ENCODE measurements at places on chromosomes 5 and 9.

GRCh38 chr5:159098603-159099436 is 896 bp downstream of the EBF1 start:
- peak; percentile 30 for DNase-seq

DNA sequence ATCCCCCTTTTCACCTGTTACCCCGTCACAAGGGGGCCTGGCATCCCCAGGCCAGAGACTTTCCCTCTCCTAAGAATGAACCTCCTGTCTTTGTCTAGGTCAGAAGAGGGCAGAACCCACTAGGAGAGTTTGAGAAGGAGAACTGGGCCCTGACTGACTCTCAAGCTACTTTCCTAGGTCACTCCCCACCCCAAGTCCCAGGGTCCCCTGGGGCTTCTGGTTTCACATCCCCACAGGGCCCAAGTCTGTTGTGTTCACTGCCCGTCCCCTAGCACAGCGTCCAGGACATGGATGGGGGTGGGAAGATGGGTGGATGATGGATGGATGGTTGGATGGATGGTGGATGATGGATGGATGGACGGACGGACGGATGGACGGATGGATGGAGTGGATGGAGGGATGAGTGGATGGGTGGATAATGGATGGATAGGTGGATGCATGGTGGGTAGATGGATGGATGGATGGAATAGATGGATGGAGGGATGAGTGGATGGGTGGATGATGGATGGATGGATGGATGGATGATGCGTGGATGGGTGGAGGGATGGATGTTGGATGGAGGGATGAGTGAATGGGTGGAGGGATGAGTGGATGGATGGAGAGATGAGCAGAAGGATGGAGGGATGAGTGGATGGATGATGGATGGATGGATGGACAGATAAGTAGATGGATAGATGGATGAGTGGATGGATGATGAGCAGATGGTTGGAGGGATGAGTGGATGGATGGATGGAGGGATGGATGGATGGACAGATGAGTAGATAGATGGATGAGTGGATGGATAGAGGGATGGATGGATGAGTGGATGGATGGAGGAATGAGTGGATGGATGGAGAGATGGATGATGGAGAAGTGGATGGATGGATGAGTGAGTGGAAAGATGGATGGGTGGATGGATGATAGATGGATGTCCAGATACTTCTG is 50.6 kb downstream of the KCNT1 start:
- no peak for DNase-seq

DNA sequence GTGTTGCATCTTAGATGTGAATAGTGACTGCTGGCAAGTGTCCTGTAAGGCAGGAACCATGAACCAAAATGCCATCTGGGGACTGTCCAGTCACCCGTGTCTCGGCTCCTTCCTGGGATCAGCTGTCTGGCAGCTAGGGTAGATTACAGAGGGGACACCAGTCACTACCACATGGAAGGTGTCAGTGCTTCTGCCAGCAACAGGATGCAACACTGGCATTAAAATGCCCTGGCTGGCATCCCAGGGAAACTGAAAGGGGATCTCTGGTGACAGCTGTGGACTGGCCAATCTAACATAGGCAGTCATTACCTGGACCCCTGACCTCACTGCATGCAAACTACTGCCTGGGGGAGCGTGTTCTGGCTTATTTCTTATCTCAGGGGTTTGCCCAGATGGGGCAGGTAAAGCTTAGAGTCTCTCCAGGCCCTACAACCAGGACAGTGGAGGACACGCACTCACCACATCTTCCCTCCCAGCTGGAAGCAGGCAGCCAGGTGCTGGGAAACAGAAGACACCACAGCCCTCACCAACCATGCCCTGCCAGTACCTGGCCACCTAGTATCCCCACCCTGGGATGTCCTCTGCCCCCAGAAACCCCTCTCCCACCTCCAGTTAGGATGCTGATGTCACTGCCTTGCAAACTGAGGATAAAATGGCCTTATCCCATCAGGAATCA is 83.8 kb downstream of the SEMA4D start:
- DNase-seq = no peak

- no peak for DNase-seq
These were observed 36.7 kb downstream of the GEMIN5 start for GRCh38 chr5:154901276-154901675.

- no peak for DNase-seq
These were observed at the start of gene PTPRD for GRCh38 chr9:10612641-10613398. PTPRD (minus strand) TSS chr9:10613002.

GRCh38 chr5:156522651-156523529 is 195.9 kb downstream of the SGCD start:
- DNase-seq = no peak

DNA sequence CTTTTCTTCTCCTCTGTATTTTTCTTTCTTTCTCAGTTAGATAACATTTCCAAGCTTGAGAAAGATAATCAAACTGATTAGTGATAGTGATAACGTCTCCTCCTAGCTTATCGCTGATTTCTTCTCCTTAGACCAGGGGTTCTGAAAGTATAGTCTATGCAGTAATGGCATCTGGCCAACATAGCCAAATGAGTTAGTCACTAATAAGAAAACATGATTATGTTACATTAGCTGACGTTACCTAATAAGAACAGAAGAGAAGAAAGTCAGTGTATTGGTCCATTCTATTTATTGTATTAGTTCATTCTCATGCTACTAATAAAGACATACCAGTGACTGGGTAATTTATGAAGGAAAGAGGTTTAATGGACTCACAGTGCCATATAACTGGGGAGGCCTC is 111.2 kb downstream of the STRBP start:
- DNase-seq = no peak

DNA sequence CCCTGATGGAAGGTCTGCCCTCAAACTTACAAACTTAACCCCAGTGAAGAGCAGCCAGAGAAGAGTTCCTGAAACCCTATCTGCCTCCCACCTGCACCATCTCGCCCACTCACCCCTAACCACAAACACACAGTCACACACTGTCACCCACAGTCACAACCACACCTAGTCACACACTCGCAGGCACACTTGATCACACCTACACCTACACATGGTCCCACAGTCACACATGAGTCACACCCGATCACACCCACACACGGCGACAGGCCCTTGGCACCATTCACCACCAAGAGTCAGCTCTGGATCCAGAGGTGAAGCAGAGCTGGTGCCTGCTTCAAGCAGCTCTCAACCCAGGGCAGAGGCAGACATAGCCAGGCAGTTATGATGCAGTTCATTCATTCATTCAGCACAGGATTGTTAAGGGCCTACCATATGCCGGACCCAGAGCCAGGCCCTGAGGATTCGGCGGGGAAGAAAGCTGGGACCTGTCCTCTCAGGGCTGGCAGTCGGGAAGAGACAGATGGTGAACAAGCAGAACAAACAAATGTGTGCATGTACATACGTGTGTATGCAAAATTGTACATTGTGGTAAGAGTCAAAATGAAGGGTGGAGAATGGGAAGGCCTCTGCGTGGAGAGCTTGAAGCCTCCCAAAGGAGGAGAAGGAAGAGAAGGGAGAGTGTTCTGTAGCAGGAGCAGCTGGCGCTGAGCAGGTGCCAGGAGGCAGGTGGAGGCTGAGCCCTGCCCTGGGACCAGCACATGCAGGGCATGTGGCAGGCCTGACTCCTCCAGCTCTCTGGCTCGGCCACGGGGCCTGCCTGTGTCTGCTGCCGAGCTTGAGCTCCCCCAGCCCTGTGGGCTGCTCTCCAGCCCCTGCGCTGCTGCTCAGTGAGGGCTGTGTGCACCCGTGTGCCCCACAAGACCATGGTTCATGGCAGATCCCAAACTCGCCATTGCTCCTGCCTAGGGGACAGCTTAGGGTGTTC is 6.4 kb downstream of the TSPAN17 start:
- DNase-seq = peak; percentile 47

- no peak for DNase-seq
These were observed 49.8 kb downstream of the PRKACG start for GRCh38 chr9:68964102-68964541.

- DNase-seq = no peak
These were observed 48.5 kb downstream of the OLFM1 start for GRCh38 chr9:135135929-135136315.

DNA sequence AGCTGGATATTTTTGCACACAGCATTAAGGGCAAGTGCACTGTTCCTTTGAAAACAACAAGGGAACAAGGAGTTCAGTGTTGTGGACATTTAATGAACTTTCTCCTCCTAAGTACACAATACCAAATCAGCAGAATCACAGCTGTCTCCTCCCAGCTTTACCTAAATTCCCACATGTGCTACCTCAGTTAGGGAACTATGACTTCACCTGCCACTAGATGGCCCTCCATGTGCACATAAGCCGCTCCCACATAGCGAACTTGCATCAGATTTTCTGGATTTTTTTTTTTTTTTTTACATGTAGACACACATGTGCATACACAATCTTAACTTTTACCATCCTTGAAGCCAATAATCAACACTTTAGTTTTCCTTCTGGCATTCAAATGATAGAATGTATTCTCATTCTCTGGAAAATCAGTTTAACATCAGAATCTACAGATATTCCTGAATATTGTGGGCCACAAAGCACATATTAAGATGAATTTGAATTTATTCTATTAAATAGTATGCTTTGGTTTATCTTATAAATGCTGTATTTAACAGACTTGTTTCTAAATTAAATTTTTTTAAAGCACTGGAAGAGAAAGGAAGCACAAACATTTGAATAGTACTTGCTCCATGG is 123.6 kb downstream of the PALM2AKAP2 start:
- DNase-seq = peak; percentile 69

GRCh38 chr9:89764217-89764616 is 159.4 kb downstream of the GADD45G start:
- DNase-seq = no peak

DNA sequence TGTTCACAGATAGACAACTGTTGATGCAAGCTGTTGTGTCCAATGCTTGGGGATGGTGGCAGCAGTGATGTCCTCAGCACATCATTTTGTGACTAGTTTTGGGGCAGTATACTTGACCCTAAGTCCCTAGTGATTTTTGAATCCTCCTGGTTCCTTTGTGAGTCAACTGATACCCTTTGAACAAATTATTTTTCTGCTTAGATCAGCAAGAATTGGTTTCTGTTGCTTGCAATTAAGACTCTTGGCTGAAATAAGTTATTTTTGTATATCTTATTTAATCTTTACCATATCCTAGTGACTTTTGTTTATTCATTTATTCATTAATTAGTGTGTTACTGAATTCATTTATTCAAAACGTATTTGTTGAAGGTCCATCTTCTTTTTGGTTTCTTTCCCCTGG is 392.0 kb upstream of the SGCD start:
- DNase-seq = no peak

DNA sequence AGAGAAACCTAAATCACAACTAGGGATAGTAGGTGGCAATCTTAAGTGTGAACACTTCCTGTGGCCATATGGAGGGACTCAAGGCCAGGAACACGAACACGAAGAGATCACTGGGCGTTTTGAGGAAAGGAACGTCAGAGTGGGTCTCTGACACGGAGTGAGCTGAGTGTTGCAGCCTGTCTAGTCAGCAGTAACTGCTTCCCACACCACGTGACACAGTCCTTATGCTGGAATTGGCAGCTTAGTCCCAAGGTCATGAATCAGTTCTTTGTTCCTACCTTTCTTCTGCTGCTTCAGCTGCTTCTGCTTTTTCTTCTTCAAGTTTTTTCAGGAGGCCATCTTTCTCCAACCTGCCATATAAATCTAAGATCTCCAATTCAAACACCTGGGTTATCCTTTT is 18.2 kb downstream of the SPACA9 start:
- no peak for DNase-seq

- no peak for DNase-seq
These were observed 86.0 kb downstream of the ZNF608 start for GRCh38 chr5:124660229-124661093.

GRCh38 chr5:78699552-78700153 is 51.1 kb upstream of the LHFPL2 start:
- no peak for DNase-seq

DNA sequence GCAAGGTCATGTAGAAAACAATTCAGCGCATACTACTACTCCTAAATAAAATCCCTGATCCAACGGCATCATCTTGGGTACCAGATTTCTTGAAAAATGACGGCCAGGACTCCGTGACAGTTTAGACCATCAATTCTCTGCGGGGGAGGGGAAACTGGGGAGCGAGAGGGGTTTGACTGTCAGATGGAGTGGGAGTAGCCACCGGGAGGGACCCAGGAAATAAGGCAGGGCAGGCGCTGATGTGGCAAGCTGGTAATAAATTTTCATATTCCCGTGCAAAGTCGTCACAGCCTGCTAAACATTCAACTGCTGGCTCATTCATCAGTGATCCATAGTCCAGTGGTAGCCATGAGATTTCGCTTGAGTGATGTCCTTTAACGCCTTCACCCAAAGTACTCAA is 457 bp upstream of the CDH18 start:
- DNase-seq = no peak

DNA sequence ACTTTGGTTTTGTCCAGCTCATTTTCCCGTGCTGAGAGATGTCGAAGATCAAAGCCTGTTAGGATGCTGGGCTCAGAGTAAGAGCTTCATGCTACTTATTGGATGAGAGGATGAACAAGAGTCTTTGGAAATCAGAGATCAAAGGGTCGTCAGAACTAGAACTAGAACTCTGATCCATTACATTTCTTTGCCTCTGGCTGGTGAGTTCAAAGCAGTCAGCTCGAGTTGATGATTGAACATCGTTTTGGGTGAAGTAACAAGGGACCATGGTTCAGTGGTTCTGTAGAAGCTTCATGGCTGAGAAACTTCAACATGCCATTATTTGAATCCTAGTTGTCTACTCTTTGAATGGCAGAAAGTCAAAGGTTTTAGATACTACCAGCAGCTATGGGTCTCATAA is 320.3 kb downstream of the ARHGEF28 start:
- DNase-seq = no peak

- no peak for DNase-seq
These were observed 497.1 kb downstream of the NFIB start for GRCh38 chr9:13816837-13817236.

- no peak for DNase-seq
These were observed 769 bp upstream of the LYRM7 start for GRCh38 chr5:131169810-131170539.

DNA sequence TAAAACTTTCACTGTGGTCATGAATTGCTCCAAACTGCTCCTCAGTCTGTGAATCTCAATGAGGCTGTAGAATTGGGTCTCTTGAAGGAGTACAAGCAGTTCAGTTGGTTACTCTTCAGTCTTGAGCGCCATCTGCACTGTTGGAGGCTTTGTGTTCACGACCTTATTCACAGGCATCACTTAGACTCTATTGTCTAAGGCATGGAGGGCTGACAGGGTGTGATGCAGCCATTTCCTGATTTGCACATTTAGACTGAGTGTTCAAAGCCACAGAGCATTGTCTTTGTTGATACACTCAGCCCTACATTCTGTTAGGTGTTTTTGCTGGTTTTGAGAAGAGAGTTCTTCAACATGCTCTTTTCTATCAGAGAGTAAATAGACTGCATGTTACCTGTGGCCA is 355.9 kb upstream of the RIOK2 start:
- DNase-seq = no peak

GRCh38 chr5:114174837-114175236 is 187.0 kb upstream of the KCNN2 start:
- DNase-seq = no peak

DNA sequence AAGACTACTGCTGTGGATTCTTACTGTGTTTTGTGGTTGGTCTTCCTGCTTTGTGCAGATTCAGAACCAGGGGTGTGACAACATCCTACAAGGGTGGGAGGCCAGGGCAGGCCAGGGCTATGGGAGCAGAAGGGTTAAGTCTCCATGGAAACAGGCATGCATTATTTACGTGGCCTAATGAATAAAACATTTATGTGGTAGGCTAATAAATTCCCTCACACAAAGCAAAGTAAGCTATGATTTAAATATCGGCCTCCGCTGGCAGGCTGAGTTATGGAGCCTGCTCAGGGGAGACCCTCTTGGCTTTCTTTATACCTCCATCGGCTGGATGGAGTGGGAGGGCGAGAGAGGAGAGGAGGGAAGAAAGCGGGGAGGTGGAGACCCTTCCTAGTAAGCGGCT is 230.3 kb upstream of the MVB12B start:
- DNase-seq = no peak

All from CD4-positive, alpha-beta T cell treated with Interleukin-17A for 1 hour (primary cell).